COR-L47 (cell line): ENCODE measurements at places on chromosomes 3 and 15.

DNA sequence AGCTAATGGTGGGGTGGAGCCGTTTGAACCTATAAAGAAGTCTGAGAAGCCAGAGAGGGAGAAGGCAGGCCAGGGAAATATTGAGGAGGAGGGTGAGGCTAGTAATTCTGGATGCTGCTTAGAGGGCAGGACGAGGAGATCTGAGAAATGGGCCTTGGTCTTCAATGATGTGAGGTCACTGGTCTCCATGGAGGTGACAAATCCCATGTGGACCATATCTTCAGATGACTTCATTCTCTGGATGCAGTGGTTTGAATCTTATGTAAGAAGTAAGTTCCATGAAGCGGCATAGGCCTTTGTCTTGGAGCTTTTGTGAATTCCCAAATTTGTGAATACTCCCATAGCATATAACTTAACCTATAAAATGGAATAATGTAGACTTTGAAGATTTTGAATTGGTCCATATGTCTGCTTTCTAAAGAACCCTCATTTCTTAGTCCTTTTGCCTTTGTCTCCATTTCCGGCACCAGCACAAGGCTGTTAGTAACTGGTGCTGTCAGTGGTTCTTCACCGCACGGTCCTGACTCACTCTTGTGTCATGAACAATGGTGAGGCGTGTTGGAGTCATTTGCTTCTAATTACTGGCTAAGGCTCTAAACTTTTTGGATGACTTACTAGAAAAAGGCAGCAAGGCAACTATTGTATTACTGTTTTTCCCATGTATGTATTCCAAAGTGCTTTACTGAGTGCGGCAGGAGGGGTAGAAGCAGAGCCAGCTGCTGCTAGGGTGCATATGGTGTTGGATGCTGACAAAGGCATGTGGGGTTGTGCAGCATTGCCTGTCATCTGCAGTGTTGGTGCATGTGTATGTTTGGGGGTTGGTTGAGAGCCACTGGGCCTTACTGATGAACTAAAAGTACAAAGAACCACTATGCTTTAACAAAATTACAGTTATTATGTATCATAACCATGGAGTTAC, 279.3 kb upstream of the C2CD4B start:
- DNase-seq = no peak

DNA sequence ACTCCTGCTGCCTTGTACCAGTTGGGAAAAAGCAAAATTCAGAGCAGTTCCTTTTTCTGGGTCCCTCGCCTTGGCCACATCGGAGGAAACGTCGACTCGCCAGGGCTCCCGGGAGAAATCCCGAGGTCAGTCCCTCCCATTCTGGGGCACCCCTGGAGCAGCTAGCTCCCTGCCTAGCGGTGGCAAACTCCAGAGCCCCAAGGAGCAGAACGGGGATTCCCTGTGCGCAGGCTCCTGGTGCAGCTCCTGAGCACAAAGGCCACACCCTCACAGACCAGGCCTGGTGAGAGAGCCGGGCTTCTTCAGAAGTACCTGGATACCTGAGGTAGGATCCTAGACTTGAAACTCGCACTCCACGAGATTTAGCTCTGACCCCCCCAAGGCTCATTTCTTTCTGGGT, 2.6 kb downstream of the LRRC3B start:
- no peak for DNase-seq

DNA sequence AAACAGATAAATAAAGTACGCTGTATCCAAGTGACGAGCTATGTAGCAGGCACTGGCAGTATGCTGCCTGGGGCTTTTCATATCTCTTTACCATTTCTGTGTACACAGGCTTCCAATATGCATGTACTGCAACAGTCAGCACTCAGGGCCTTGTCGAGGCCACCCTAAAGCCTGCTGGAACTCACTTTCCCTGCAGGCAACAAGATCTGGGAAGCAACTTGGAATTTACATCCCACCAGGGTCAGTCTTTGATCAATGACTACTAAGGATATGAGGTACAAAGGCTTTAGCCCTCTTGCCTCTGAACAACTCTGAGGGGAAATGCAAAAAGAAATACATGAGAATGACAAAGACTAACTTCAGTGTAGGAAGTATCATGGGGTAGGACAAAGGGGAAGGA, 101.8 kb upstream of the ARL6 start:
- DNase-seq = no peak

DNA sequence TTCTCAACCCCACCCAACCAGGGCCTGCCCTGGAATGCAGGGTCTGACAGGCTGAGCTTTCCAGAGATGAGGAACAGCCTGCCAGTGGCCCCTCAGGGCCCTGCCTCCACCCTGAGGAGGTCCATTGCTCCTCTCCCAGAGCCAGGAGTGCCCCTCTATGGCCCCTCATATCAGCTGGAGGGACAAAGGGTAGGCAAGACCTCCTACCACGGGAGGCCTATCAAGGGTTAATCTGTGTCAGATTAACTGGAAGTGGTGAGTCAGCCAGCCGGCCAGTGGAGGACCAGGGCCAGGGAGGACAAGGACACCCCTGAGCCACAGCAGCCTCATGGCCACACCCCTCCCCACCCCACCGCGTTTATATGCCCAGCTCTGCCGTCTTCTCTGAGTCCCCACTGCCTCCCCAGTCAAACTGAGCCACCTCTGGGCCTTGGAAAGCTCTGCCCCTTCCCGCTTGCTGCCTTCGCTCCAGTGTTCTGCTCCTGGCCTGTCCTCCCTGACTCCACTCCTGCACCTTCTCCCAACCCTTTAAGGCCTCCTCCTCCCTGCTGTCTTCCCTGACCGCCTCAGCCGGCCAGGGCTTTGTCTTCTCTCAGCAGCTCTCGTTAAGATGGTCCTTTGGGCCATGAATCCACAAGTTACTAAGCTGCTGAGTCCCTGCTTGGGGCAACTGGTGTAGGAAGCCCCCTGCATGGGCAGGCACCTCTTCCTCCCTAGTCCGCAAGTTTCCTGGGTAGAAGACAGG, 6.5 kb downstream of the CCDC33 start:
- DNase-seq = no peak

DNA sequence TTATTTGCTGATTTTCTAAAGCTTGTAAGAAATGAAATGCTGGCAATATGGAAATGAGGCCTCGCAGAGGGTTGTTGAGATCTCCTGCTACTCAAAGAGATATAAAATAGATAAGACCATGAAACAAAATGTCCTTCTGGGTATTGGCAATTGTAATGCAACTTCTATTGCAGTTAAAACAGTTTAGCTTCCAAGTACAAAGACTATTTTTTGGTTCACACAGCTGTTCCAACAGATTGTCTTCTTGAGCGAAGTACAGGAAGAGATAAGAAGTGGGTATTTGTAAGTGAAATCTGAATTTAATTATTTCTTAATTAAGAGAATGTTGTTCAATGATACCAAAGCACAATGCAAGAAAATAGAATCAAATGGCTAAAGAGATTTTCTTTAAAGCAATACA, 801.5 kb upstream of the GBE1 start:
- DNase-seq = no peak

- DNase-seq = no peak
Measured at GRCh38 chr3:39191773-39192172, 622 bp downstream of the XIRP1 start.

DNA sequence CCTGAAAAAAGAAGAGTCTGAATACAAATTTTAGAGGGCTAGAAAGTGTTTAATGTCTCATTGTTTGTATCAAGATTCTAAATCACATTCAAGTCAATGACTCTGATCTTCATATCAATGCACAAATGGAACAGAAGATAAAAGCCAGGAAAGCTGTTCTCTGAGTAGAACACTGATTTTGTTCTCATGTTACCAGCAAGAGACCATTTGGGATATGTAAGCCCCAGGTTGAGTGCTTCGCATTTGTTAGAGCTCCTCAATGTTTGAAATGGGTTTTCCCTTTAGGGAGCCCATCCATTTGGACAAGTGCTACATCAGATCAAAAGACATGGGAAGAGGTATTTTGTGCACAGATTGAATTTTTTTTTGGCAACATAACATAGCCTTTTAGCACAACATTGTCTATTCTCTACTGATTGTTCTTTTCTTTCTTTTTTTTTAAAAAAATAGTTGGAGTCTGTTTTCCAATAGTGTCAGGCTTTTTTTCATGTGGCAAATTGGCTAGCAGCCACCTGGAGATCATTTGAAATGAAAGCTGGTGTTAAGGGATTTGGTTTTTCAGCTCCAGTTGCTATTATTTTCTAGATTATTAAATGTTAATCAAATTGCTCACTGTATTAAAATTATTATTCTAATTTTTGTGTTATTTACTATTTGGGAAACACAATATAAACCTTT, 74.5 kb upstream of the ZPLD1 start:
- DNase-seq = no peak

GRCh38 chr3:43163895-43164493, 58.1 kb upstream of the POMGNT2 start:
- no peak for DNase-seq

- no peak for DNase-seq
Measured at GRCh38 chr15:32803631-32804030, 85.8 kb downstream of the GREM1 start.

DNA sequence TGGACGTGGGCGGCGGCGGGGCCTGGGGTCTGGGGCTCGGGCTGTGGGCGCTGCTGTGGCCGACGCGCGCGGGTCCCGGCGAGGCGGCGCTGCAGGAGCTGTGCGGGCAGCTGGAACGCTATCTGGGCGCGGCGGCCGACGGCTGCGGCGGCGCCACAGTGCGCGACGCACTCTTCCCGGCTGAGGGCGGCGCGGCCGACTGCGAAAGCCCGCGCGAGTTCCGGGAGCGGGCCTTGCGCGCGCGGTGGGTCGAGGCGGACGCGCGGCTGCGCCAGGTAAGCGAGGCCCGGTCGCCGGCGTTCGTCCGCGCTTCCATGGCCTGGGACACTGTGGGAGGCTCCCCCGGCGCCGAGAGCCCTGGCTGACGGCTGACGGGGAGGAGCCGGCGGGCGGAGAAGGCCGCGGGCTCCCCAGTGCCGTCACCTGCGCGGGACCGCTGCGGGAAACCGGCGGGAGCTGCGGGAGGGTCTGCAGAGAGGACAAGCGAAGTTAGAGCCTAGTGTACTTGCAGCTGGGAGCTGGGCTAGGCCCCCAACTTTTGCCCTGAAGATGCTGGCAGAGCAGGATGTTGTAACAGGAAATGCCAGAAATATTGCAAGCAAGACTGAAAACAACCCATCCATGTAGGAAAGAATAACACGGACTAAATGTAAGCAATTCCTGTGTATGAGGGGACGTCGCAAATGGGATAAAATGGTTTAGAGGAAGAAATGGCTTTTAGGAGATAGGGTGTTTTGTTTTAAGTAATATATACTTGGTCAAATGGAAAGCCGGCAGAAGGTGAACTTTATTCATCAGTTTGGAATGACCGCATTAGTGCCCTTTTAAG, 847 bp downstream of the WHAMM start:
- DNase-seq = peak; percentile 50

- no peak for DNase-seq
Measured at GRCh38 chr3:14770591-14770990, 48.2 kb upstream of the FGD5 start.

- DNase-seq = no peak
Measured at GRCh38 chr3:182036382-182036781, 324.7 kb downstream of the SOX2 start.

GRCh38 chr3:153043729-153044328, 118.2 kb upstream of the RAP2B start:
- DNase-seq = no peak

DNA sequence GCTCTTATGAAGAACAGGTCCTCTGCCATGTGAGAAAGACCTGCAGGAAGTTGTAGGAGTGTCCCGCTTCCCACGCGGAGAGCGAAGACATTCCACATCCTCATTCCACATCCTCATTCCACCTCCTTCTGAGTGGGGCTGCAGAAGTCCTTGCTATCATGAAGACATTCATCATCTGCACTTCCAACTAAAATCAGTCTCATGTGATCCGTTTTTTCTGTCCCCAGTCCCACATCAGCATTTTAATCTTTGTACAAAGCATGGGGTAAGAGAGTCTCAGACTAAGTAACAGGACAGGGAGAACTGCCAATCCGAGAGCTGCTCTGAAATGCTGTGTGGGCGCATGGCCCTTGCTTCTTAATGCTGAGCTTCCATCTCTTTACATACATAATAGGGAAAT, 227.2 kb downstream of the RSRC1 start:
- DNase-seq = no peak

GRCh38 chr3:142275856-142276255, 50.5 kb upstream of the GK5 start:
- DNase-seq = no peak

DNA sequence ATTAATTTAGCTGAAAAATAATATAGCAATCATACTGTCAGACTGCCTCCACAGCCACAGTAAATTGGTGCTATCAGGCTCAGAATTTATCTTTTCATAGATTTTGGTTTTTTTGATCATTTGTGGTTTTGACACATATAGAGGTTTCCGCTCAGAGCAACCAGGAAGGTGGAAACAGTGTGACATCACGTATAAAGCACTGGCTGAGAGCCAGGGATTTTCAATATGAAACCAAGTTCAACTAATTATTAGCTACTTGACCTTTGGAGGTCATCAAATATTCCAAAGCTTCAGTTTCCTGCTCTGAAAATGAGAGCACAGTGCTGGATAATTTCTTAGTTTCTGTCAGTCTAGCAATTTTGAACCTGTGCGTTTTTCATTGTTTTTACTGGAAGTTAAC, 433.8 kb upstream of the SUCLG2 start:
- DNase-seq = no peak

DNA sequence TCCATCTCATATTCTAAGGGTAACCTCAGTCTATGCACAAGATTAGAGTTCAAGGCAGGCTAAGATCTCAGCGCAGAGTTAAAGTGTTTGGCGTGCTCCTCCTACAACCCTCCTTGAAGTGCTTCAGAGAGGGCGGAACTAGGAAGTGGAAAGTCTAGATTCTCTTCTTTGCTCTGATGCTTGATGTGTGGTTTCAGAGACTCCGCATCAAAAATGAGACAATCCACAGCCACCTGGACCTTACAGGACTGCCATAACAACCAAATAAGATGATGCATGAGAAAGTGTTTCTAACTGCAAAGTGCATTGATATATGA, 161.3 kb upstream of the ATP11B start:
- no peak for DNase-seq

DNA sequence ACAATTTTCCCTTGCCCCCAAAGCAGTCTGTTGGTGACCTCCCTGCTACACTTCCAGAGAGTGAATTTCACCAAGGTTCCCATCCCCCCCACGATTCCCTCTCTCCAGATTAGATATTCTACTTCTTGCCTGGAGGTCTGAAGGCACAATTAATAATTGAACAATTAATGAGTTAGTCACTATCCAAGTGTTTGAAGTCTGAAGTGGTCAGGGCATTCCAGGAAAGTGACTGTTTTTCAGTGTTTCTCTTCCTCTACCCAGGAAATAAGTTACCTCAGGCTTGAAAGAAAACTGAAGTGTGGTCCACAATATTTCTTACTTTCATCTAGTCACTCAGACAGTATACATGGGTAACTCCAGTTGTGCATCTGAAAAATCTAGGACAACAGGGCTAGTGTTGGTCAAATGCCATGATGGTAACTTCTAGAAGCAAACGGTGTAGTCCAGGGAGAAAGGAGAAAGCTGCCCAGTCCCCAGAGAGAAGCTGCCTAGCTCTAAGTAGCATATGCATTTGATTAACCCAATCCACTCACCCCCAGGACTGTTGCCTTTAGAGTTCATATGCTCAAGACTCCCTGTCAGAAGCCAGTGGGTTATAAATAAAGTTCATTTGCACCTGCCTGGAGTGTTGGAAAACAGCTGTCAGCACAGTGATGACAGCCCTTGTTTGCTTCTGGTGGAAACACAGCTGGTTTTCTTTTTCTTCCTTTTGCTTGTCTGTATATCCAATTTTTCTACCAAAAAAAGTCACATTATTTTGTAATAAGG, 2.3 kb upstream of the TM4SF4 start:
- no peak for DNase-seq
